Cardiac fibroblast (primary cell): ENCODE measurements at places on chromosomes 5 and 9.
A peak's percentile ranks its signal among the peaks of the same experiment; 100 is the strongest.

- DNase-seq, result no peak
Observed at GRCh38 chr9:124269556-124269955, 11.8 kb downstream of the NEK6 start.

DNA sequence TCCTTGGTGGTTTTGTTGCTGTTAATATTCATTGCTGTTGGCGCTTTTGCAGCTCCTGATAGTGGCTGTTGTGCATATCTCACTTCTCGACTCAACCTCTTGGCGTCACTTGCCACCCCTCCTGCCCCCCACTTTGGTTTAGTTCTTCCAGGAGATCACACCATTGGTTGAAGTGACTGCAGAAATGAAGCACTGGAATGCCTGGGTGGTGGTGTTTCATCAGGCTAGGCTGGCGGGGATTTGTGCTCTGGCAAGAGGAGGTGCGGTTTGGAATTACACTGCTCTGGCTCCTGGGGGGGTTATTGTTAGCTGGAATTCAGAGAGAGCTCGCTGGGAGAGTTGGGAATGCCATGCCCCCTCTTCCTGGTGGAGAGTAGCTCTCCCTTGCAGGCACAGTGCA, 11.5 kb downstream of the PRRC2B start:
- peak; percentile 48 for DNase-seq

GRCh38 chr5:109291090-109291489, 118.7 kb downstream of the PJA2 start:
- DNase-seq, result no peak

DNA sequence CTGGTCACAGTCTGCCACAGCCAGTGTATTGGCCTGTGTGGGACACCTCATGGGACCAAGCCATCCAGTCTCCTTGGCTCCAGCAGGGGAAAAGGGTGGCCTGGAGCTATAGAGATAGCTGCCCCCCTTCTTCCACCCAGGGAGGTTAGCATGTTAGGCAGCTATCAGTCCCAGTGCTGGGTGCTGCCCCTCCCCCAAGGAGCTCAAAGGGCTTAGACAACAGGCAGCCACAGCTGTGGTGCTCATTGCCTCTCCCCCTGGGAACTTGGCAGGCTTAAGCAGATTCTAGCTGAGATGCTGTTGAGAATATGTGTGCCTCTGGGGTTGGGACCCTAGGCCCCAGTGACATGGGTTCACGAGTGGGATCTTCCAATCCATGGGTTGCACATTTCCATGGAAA, 226.0 kb upstream of the PTGER4 start:
- DNase-seq, result no peak
